ENCODE measurements at places on chromosomes 6 and 20.

GRCh38 chr6:143163621-143164020, 102.9 kb downstream of the AIG1 start:
- no peak for DNase-seq

- DNase-seq = no peak
These were observed 52.4 kb upstream of the ARMH2 start for GRCh38 chr6:24851086-24851485.

GRCh38 chr20:10374036-10374435, 60.0 kb downstream of the MKKS start:
- no peak for DNase-seq

- DNase-seq = no peak
These were observed 24.4 kb downstream of the RRAGD start for GRCh38 chr6:89387516-89388201.

- no peak for DNase-seq
These were observed 2.6 kb downstream of the CTSZ start for GRCh38 chr20:59004493-59004762.

DNA sequence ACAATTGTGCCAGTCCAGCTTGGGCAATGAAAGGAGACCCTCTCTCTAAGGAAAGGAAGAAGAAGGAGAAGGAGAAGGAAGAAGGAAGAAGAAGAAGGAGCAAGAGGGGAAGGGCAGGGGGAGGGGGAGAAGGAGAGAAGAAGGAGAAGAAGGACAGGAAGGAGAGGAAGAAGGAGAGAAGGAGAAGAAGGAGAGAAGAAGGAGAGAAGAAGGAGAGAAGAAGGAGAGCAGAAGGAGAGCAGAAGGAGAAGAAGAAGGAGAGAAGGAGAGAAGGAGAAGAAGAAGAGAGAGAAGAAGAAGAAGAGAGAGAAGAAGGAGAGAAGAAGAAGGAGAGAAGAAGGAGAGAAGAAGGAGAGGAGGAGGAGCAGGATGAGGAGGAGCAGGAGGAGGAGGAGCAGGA, 22.5 kb upstream of the DEFB116 start:
- no peak for DNase-seq

DNA sequence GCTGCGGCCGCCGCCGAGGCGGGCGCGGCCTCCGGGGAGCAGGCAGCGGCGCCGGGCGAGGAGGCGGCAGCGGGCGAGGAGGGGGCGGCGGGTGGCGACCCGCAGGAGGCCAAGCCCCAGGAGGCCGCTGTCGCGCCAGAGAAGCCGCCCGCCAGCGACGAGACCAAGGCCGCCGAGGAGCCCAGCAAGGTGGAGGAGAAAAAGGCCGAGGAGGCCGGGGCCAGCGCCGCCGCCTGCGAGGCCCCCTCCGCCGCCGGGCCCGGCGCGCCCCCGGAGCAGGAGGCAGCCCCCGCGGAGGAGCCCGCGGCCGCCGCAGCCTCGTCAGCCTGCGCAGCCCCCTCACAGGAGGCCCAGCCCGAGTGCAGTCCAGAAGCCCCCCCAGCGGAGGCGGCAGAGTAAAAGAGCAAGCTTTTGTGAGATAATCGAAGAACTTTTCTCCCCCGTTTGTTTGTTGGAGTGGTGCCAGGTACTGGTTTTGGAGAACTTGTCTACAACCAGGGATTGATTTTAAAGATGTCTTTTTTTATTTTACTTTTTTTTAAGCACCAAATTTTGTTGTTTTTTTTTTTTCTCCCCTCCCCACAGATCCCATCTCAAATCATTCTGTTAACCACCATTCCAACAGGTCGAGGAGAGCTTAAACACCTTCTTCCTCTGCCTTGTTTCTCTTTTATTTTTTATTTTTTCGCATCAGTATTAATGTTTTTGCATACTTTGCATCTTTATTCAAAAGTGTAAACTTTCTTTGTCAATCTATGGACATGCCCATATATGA, 3.2 kb downstream of the MARCKS start:
- no peak for DNase-seq

GRCh38 chr6:49072146-49072545, 390.9 kb downstream of the MMUT start:
- DNase-seq = no peak

- DNase-seq = peak; percentile 26
These were observed 435 bp downstream of the KIFC1 start for GRCh38 chr6:33391922-33392594.

- DNase-seq = no peak
These were observed 55.5 kb upstream of the TRERF1 start for GRCh38 chr6:42507195-42507594.

DNA sequence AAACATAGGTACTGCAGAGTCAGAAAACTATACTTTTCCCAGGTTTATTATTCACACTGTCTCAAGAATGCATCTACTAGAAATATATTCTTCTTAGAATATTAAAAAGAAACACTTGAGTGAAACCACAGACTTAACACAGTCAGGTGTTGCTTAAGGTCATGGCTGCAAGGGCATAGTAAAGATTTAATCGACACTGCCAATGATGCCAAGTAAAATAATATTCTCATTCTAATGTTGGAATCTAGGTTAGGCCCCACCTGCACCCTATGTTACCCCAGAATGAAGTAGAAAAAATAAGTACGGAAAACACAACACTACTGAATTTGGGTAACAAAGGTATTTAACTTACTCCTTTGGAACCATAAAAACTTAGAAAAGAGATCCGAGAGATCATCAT, 155.0 kb downstream of the RALGAPA2 start:
- DNase-seq = no peak

GRCh38 chr20:18971574-18971973, 158.0 kb downstream of the SCP2D1 start:
- DNase-seq = no peak

DNA sequence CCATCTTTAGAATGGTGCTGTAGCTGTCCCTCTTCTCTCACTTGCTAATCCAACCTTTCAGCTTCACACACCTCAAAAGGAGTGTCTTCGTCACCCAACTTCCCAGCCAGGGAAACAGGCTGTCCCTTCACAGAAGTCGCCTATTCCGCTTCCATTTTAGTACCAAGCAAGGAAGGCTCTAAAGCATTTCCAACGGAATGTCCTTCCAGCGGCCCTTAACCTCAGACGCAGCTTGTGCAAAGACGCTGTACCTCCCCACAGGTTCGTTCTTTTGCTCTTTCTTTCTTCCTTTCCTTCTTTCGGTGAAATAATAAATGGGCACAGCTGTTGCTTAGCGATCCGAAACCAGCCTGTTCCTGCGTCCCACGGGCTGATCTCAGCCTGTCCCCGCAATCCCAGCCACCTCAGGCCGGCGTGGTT, 1.5 kb downstream of the PTPRT start:
- DNase-seq = no peak

GRCh38 chr6:89602166-89602565, 36.4 kb downstream of the LYRM2 start:
- DNase-seq = no peak

- DNase-seq = no peak
These were observed 155.1 kb upstream of the SOX4 start for GRCh38 chr6:21438237-21438985.

DNA sequence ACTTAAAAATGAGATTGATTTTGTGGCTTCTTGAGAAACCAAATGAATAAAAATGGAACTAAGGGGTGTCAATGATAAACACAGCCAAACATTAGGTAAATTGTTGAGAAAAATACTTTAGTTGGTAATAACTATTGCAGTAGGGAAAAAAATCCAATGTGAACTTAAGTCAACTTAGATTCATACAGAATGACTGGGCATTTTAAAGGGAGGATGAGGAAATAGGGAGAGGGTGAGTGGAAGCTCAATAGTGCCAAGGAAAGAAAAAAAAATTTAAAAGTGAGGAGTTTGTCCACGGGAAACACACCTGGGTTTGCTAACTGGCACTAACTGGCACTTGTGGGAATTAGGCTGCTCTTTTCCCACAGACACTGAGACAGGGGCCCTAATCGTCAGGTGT, 26.2 kb upstream of the PGK2 start:
- DNase-seq = no peak

DNA sequence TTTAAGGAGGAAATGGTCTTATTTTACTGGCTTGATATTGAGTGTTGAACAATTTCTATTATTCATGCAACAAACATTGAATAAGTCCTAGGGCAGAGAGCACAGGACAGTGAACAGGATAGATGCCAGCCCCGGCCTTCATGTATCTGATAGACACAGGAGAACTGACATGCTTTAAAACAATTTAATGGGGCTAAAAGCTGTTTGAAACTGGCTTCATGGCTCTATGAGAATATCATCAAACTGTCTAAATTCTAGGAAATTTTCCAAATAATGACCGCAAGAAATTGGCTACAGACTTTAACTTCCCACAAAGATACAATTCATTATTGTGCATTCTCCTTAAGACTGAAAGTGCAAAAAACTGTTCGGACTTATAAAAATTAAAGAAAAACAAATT, 69.0 kb downstream of the ID4 start:
- no peak for DNase-seq

DNA sequence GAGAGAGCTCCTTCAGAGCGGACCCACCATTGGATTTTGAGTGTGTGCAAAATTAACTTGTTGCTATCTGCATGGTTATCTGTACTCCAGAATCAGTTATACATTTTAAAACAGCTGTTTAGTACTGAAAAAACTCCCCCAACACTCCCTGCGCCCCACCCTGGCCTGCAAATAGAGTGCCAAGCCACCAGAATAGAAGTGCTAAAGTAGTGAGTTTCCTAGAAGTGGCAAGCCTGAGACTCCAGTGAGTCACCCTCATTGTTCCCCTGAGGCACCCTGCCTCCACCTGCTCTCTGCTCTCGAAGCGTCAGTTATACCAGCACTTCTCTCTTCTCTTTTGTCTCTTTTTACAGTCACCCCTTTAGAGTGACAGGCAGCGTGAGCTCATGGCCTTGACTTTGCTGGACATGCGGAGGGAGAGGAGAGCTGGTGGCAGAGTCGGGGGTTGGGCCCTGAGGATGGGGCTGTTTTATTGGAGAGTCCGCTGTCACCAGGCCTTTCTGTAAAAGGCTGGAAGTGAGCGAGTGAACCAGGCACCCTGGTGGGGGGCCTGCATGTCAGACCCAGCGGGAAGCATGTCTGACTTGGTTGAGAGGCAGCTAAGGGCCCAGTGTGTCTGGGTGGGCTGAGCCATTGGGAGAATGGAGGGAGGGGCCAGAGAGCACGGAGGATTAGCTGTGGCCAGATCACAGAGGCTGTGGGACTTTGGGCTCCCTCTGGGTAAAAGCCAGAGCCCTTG, 10.4 kb downstream of the IGF2R start:
- DNase-seq = no peak

- no peak for DNase-seq
These were observed 55.4 kb downstream of the SYNJ2 start for GRCh38 chr6:158037021-158037420.

DNA sequence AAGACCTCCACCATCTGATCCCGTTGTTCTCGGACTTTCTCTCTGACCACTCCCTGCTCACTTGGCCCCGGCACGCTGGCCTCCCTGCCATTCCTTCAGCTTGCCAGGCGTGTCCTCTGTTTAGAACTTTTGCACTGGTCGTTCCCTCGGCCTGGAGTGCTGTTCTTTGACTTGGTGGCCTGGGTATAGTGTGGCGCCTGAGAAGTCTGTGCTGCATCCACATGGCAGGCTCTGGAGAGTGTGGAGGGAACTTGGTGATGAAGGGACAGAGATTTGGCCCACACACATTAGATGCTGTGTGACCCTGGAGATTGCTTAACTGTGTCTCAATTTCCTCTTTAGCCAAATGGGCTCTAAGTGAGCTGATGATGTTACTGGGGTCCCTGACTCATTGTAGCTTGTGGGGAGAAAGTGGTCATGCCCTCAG, 13.0 kb upstream of the TGM2 start:
- no peak for DNase-seq

- DNase-seq = no peak
These were observed 31.4 kb downstream of the NFATC2 start for GRCh38 chr20:51510936-51511605.

DNA sequence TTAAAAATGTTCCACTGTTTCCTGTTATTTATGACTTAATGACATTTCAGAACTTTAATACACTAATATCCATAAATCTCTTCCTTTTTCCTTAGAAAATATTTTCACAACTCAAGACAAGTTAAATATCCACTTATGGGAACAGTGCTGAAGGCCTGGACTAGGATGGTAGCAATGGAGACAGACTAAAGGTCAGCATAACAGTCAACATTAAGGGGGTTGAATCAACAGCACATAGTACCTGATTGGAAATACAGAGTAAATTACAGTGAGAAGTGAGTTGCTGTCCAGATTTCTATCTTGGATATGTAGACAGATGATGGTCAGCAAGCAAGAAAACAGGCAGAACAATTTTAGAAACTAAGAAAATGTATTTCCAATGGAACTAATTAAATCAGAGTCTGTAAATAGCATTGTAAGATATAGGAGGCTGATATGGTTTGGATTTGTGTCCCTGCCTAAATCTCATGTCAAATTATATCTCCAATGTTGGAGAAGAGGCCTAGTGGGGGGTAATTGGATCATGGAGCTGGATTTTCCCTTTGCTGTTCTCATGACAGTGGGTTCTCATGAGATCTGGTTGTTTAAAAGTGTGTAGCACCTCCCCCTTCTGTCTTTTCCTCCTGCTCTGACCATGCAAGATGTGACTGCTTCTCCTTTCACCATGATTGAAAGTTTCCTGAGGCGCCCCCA, 682.7 kb downstream of the MAFB start:
- DNase-seq = no peak

DNA sequence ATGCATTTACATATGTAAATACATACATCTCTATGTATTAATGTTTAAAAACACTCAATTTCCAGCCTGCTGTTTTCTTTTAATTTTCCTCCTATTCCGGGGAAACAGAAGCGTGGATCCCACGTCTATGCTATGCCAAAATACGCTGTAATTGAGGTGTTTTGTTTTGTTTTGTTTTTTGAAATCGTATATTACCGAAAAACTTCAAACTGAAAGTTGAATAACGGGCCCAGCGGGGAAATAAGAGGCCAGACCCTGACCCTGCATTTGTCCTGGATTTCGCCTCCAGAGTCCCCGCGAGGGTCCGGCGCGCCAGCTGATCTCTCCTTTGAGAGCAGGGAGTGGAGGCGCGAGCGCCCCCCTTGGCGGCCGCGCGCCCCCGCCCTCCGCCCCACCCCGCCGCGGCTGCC, 355 bp upstream of the BMP2 start:
- DNase-seq = peak; percentile 32

DNA sequence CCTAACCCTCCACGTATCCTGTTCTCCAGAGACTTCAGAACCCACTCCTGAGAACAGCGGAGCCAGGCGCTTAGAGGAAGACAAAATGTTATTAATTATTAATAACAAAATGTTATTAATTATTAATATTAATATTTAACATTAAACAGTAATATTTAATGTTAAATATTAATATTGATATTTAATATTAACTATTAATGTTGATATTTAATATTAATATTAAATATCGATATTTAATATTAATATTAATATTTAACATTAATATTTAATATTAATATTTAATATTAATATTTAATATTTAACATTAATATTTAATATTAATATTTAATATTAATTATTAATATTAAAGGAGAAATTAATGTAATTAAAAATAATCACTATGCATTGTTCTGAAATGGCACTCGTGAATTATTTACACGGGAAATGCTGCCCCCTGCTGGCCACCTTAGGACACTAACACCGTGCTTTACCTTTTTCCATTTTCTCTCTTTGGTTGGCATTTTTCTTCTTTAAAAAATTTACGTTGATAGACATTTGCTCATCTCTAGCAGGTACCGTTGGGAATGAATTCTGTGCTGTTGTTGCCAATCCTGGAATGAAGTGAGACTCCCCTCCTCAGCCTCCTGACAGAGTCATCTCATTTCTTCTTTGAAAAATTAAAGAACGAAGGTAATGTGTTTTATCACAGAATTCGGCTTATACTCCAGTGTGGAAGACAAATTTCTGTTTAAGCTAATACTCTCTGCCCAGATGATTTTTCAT, 7.5 kb upstream of the GGTLC1 start:
- peak; percentile 59 for DNase-seq
